Left renal pelvis (tissue), 4 donors: ENCODE measurements at places on chromosomes 2 and 18.

DNA sequence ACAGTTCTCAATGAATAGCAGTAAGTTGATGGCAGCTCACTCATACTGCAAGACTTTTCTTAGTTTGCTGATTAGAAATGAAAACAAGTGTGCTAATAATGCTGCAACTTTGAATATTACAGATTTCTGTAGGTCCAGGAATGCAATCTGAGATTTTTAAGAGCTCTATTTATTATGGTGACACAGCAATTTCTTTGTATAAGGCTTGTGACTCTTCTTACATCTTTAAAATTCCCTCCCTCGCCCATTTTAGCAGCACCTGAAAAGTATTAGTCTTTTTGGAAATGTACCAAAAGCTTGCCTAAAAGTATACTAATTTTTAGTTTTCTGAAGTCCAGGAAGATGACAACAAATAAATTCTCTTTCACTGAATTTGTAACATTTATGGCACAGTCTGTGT, 4.4 kb upstream of the HTR2B start:
- no peak for DNase-seq

GRCh38 chr2:235244255-235245220, 249.3 kb upstream of the AGAP1 start:
- DNase-seq, result no peak

DNA sequence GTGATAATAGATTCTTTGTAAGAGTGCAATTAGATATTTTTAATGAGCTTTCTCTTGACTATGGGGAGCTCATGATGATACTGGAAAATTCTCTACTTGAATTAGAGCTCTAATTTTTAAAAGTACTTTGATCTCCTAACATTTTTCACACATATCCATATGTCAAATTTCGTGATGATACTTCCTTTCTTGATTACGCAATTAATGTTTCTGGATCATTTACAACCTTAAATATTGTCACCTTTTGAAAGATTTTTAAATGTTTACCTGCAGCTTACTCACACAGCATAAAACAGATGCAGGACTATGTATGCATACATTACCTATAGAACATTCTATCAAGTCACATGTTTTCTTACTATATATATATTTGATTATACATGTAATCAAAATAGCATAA, 598.5 kb upstream of the DSEL start:
- no peak for DNase-seq

DNA sequence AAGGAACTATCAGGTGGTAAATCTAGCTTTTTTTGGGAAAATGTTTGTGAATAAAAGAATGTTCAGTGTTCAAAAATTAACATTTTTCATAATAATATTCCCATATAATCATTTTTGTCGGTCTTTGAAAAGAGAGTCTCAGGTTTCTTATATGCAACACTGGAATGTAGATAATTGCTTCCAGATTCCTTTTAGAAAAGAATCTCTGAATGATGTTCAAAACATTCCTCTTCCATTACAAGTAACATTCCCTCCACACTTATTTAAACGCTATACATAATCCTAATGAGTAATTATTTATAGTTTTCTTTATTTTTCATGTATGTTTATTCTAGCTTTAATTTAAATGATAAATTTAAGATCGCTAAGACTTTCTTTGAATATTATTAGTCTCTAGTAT, 7.0 kb downstream of the ZSWIM2 start:
- DNase-seq, result no peak

DNA sequence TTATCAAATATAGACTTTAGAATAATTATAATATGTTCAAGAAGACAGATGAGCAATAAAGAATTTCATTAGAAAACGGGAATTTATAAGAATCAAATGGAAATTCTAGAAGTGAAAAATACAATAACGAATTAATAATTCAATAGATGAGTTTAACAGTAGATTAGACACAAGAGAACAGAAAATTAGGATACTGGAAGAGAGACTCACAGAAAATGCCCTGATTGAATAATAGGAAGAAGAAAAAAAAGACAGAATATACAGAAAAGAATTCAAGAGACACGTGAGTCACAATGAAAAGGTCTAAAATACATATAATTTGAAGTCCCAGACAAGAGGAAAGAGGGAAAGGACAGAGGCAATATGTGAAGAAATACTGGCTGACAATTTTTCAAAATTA, 354.7 kb downstream of the CLIP4 start:
- DNase-seq, result no peak

DNA sequence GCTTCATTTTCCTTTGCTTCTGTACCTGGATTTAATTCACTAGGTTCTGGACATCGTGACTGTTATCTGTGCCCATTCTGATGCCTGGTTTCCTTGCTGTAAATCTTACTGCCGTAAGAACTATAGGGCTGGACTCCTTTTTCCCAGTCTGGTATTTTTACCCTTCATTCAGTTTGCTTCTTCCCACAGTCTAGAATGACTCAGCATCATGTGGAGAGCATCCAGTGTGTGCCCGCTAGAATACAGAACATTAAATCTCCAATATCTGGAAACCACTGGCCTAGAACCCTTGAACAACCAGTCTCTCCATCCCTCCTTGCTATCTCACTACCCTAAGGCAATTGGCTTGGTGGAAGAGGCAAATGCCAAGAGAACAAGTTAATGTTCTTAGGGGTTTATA, 1075.4 kb upstream of the ZEB2 start:
- no peak for DNase-seq

- no peak for DNase-seq
Measured at GRCh38 chr2:112867701-112868631, 31.4 kb upstream of the IL1B start.

- DNase-seq, result no peak
Measured at GRCh38 chr2:227010433-227010832, 153.6 kb downstream of the COL4A4 start.

DNA sequence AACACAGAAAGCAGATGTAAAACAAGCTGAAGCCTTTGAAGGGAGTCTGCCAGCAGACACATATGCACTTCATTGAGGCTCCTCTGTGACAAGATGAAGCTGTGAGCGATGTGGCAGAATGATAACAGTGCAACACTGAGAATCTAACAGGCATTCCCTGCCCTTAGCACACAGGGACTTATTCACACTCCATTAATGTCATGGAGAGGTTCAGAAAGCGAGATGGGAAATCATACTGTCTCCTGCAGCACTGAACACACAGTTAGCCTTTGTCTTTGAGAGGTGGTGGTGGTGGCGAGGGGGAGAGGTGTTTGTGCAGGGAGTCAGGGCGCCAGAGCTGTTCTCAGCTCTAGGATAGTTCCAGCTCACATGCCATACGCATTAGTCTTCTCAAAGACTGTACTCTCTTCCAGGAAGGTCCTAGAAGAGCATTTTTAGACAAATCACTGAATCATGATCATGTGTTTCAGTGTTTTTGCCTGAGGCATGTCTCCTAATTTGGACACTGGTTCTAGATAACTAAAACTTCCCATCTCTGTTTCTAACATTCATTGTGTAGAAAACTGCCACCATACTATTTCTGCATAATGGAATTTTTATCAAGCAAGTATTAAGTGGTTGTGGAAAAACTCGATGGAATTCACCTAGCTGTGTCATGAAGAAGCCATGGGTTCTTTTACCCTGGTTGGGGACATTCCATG, 93.5 kb upstream of the ITGB6 start:
- DNase-seq, result no peak

- no peak for DNase-seq
Measured at GRCh38 chr2:179876266-179876665, 14.9 kb upstream of the ZNF385B start.

GRCh38 chr18:46167971-46168370, 63.8 kb downstream of the HAUS1 start:
- DNase-seq, result no peak

DNA sequence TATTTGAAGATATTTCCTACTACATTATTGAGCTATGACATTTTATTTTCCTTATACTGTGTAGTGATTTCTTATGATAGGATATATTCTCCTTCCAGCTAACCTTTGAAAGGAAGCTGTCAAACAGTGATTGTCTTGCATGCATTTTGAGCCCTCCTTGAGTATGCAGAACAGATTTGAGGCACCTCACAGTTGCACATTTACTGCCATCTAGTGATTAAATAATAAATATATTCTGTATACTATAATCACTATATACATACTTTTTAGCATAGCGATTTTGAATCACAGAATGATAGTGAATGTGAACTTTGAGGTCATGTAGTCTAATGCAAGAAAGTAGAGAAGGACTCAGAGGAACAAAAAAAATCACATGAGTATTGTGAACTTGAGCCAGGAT, 268.4 kb upstream of the CDH19 start:
- DNase-seq, result no peak

DNA sequence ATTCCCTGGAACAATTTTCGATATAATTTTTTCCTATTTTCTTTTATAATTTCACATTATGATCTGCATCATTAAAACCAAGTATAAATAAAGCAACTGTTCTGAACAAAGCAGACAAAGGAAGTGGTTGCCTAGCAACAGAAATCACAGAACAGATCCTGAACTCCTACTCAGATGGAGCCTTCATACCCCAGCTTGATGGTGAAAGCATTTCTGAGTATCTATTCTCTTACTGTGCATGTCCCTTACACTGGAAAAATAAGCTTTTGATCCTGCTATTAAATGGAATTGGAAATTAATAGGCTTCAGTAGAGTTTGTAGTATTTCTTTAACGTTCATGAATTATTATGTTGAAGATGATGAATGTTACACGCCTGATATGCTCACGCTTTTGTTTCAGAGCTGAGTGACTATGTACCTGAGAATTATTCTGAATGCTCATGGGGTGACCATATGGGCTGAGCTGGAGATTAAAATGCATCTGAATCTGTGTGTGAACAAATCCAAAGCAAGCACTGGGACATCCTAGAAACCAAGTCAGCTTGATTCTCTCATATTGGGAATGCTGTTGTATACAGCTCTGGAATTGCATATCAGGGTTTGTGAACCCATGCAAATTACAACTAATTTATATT, 254.0 kb downstream of the KCNJ3 start:
- DNase-seq, result no peak

GRCh38 chr2:98378901-98379300, 32.6 kb downstream of the CNGA3 start:
- DNase-seq, result no peak

- DNase-seq, result no peak
Measured at GRCh38 chr2:46236006-46236875, 61.0 kb upstream of the EPAS1 start.

GRCh38 chr2:174026122-174026845, 61.1 kb upstream of the SP3 start:
- DNase-seq, result no peak

GRCh38 chr2:78029392-78029995, 507.3 kb upstream of the LRRTM4 start:
- DNase-seq, result no peak

GRCh38 chr2:215418064-215418963, 17.6 kb downstream of the FN1 start:
- no peak for DNase-seq

GRCh38 chr18:79197531-79197930, 128.3 kb downstream of the ATP9B start:
- DNase-seq, result no peak
